ENCODE measurements at places on chromosomes 6 and 20.

GRCh38 chr6:156827382-156827781 is 50.2 kb downstream of the ARID1B start:
- DNase-seq = no peak

GRCh38 chr6:118881440-118882313 is 12.3 kb upstream of the ASF1A start:
- no peak for DNase-seq

DNA sequence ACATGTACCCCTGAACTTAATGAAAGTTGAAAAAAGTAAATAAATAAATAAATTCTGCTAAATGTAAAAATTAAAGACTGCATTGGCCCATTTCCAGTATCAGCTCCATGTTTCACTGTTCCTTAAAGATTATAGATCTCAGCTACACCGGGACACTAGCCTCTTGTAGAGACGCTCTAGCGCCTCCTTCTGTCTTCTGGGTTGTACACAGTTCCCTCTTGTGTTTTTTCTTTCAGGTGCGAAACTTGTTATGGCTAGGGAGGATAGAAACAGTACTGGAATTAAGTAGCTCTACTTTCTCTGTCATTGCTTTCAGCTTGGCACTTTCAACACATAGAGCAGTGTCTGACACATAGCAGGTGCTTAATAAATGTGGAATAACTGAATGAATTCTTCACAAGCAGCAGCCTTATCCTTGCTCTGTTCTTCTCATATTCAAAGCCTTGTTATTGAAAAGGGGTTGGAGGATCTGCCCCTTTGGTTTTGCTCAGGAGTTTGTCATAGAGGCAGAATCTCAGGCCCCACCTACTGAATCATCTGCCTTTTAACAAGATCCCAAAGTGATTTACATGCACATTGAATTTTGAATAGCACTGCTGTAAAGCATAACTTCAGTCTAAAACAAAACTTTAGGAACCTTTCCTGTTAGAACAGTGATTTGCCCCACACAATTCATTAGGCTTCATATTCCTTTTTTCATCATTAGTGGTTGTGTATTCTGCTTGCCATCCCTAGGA is 92.3 kb downstream of the FIG4 start:
- DNase-seq = no peak

DNA sequence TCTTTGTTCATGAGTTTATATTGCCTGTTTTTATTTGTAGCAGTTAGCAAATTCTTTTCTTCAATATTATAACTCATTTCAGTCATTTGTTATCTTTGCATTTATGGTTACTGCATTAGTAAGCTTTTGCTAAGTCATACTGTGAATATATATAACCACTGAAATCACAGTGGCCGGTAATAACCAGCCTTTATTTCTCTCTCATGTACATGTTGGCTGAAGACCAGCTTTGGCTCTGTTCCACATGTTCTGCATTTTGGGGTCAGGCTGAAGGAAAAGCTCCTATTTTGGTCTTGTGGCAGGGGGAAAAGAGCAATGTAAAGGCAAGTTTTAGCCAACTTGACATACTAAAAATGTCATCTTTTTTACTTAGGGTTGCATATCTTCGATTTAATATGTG is 276.3 kb downstream of the BCKDHB start:
- no peak for DNase-seq

- DNase-seq = peak; percentile 6
These were observed 74.8 kb downstream of the RIN2 start for GRCh38 chr20:19832875-19833274.

DNA sequence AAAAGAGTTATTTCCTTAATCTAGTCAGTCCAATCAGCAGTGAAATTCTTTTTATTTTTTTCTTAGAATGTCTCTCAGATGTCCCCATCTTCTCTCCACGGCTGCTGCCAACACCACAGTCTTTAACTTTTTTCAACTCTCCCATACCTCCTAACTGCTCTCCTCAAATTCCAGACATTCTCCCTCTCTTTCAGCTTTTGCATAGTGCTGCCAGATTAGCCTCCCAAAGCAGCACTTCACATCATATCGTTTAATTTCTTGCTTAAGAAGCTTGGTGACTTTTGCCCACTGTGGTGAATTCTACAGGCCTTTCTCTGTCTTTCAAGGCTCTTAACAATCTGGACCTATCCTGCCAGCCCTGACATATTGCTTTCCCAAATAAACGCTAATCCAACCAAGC is 233.4 kb downstream of the UST start:
- no peak for DNase-seq

DNA sequence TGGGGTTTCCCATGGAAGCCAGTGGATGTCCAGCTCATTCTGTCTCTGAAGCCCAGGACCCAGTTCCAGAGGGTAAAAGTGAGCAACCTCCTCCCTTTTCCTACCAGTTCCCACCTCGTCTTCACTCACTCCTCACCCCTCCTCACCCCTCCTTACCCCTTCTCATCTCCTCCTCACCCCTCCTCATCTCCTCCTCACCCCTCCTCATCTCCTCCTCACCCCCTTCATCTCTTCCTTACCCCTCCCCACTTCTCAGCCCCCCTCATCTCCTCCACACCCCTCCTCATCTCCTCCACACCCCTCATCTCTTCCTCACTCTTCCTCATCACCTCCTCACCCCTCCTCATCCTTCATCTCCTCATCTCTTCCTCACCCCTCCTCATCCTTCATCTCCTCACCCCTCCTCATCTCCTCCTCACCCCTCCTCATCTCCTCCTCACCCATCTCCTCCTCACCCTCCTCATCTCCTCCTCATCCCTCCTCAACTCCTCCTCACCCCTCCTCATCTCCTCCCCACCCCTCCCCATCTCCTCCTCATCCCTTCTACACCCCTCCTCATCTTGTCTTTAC is 246.1 kb downstream of the MYLK4 start:
- DNase-seq = no peak

- DNase-seq = no peak
These were observed 107.9 kb downstream of the EPM2A start for GRCh38 chr6:145627451-145627850.

DNA sequence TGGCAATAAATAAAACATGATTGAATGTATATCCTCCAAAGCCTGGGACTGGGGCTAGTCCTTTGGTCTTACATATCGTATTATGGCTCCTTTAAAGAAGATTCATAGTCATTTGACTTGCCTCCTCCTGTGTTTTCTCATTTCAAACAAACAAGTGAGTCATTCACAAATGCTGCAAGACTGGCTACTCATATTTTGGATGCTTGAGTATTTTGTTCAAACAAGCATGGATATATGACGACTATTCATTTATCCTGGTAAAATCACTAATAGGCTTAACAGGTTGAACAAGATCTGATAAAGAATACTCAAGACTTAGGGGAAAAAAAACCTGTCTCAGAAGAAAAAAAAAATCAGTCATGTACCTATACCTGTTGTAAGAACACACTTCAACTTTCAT is 111.1 kb upstream of the CCDC28A start:
- no peak for DNase-seq

GRCh38 chr20:50172347-50173013 is 18.1 kb upstream of the CEBPB start:
- no peak for DNase-seq

- DNase-seq = peak; percentile 7
These were observed at the start of gene UNC5CL for GRCh38 chr6:41039060-41039998. Gene UNC5CL (minus strand): TSS chr6:41039221. CDS start chr6:41035074, 4,147 bp downstream.

DNA sequence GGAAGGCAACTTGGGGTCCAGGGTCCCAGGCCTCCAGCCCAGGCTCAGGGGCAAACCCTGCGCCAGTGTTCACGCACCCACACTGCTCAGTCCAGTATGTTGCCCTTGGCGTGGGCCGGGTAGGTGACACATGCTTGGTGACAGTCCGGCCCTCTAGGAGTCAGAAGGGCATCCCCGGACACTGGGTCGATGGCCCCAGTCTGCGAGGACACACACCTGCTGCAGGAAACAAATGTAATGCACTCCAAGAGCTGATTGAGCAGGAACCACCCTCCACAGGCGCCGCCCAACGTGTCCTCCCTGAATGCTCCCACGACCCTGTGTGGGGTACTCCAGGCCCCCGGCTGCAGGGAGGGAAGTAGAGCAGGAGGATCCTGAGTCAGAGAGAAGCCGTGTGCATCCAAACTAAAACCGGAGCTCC is 160.7 kb downstream of the DLL1 start:
- no peak for DNase-seq

GRCh38 chr6:97292671-97293070 is 9.7 kb upstream of the MMS22L start:
- no peak for DNase-seq

GRCh38 chr6:96520171-96521115 is 1.2 kb upstream of the UFL1 start:
- no peak for DNase-seq

- DNase-seq = no peak
These were observed 26.8 kb upstream of the GATA5 start for GRCh38 chr20:62502496-62503095.

- peak; percentile 91 for DNase-seq
These were observed at the start of gene RALY for GRCh38 chr20:33993576-33994221. Gene RALY (plus strand): TSS chr20:33993911. CDS start chr20:34072075, 78,164 bp downstream.

DNA sequence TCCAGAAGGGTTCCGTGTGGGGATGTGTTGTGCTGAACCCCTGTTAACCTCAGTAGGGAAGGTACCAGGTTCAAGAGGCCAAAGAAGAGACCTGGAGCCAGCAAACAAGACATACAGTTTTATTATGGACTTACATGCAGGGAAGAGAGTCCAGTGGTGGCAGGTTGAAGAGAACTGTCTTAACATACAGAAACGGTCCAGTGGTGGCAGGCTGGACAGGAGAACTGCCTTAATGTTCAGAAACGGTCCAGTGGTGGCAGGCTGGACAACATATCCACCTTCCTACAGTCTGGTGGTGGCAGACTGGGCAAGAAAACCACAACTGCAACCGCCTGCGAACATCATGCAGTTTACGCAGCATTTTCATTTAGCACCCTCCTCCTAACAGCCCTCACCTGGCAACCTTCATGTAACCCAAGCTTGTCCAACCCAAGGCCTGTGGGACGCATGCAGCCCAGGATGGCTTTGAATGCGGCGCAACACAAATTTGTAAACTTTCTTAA is 75.9 kb downstream of the PHACTR3 start:
- no peak for DNase-seq

DNA sequence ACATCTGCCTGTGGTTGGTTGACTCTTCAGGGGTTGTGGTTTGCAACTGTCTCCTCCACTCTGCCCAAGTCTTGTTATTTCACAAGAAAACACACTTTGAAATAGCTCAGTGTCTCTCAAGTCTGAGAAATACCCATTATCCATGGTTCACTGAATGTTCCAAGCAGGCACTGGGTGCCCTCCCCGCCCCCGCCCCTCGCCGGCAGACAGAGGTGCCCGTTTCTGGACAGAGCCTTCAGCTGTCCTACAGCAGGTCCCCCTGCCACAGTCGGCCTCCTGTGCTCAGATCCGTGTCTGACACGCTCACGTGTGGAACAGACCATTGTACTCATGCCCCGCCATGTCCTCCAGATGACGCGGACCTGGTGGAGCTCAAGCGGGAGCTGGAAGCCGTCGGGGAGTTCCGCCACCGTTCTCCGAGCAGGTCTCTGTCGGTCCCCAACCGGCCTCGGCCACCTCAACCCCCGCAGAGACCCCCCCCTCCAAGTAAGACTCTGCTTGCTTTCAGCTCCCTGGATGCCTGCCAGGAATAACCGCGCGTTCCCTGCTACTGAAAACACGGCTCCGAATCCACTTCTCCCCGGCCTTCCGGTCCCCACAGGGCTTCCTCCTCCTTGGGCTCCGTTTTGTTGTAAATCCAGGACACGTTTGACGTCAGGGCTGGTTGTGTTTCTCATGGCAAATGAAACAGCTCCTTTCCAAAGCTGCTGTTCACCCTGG is 81.4 kb downstream of the SERAC1 start:
- DNase-seq = no peak

DNA sequence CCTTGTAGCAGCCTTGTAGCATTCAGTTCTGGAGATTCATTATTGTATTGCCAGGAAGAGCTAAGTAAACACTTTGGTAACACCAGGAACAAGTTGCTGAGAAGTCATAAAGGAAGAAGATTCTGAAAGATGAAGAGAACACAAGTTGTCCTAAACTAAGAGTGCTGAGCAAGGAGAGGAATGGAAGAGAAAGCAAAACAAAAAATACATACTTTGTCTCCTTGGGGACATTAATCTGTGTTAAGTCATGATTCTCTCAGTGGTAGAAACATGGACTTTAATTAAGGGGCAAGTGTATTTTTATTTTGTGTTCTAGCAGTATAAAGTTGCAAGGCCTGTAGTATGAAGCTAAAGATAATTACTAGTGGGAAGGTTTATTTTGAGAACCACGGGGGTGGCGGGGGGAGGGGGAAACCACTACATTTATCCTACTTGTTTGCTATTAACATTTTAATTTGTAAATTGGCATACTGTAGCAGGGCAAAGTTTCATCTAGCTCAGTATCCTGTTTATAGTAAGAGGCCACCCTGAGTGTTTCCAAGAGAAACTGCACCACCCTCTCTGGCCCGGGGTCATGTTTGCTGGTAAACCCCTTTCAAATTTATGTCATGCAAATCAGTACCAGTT is 463.0 kb downstream of the CDKAL1 start:
- no peak for DNase-seq

DNA sequence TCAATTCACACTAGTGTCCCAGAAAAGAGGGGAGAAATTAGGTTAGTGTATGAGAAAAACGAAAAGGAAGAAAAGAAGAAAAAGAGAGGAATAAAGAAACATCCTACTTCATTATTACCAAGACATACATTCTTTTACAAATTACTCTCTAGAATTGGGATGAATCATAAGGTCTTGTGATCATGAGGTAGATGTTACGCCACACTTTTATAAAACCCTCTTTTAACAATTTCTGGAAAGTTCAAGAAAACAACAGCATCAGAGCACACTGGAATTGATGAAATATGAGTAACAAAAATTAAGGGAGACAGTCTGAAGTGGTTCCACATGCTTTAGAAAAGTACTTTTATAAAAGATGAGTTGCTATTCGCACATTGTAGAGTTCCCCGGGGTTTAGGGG is 32.6 kb upstream of the NRSN1 start:
- no peak for DNase-seq

- no peak for DNase-seq
These were observed 13.7 kb upstream of the PANK2 start for GRCh38 chr20:3875378-3875974.

- no peak for DNase-seq
These were observed 125.0 kb upstream of the HDGFL1 start for GRCh38 chr6:22444330-22444729.

- DNase-seq = no peak
These were observed 30.7 kb downstream of the SLC22A3 start for GRCh38 chr6:160378882-160379281.

DNA sequence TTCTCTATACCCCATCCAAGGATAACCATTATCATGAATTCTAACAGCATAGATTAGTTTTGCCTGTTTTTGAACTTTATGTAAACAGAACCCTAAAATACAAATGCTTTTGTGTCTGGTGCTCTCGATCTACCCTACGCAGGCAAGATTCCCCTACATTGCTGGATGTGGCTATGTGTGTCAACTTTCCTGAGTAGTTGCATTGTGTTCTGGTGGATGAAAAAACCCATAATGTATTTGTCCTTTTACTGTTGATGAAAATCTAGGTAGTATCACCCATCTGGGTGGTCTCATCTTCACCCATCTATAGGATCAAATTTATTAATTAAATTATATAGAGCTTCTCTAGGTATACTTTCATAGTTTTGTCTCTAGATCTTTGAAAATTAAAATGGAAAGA is 211.7 kb downstream of the ANKRD60 start:
- DNase-seq = no peak

Measured in activated T-helper 9 cell treated with anti-CD3 and anti-CD28 coated beads, Interleukin-2, amount 50 U/mL, for 16 hours (primary cell).